ENCODE measurements at places on chromosomes 2 and 18.

GRCh38 chr2:158782616-158783015 lies 12.5 kb upstream of the DAPL1 start:
- no peak for DNase-seq

GRCh38 chr18:24679062-24679461 lies 218.6 kb downstream of the HRH4 start:
- no peak for DNase-seq

- DNase-seq: no peak
Measured at GRCh38 chr2:64472881-64473280, 18.9 kb downstream of the LGALSL start.

GRCh38 chr2:5749347-5749746 lies 57.2 kb downstream of the SOX11 start:
- no peak for DNase-seq

GRCh38 chr2:45452866-45453265 lies 158.2 kb downstream of the SRBD1 start:
- DNase-seq: no peak

- no peak for DNase-seq
Measured at GRCh38 chr18:25123438-25124232, 228.3 kb downstream of the ZNF521 start.

DNA sequence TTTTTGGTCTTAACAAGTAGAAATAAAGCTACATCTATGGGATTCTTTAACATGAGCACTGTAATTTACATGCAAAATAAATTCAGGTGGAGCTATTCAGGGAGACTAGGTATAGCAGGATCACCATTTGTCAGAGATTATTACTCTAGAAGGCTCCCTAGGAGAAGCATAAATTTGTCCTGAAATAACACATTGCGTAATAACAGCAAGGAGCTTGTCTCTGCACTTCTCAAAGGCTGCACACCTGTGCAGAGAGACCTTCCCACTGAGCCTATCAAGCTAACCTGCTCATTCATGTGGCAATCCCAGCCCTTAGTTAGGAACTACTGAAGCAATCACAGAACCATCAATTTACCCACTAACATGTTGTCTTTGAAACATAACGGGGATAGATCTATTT lies 437.4 kb upstream of the MC4R start:
- no peak for DNase-seq

- DNase-seq: no peak
Measured at GRCh38 chr2:200756618-200757321, 54.9 kb upstream of the BZW1 start.

- no peak for DNase-seq
Measured at GRCh38 chr18:31977270-31977872, 34.4 kb upstream of the TRAPPC8 start.

DNA sequence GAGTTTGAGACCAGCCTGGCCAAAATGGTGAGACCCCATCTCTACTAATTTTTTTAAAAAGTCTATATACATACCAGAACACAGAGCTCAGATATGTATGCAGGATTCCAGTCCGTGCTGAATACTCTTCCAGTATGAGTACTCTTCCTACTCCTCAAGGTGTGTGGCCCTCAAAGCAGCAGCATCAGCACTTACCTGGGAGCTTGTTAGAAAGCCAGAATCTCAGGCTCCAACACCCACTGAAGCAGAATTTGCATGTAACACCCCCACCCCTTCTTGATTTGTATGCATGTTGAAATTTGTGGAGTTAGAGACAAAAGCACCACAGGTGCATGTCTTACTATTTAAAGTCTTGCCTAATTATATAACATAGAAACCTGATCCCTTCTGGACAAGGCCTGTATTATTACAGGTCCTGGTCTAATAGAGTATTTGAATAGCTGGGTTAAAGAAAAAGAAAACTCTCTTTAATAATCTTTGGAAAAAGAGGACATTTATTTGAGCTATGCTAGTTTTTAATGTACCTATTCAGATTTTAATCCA lies 50.3 kb upstream of the NFE2L2 start:
- no peak for DNase-seq

DNA sequence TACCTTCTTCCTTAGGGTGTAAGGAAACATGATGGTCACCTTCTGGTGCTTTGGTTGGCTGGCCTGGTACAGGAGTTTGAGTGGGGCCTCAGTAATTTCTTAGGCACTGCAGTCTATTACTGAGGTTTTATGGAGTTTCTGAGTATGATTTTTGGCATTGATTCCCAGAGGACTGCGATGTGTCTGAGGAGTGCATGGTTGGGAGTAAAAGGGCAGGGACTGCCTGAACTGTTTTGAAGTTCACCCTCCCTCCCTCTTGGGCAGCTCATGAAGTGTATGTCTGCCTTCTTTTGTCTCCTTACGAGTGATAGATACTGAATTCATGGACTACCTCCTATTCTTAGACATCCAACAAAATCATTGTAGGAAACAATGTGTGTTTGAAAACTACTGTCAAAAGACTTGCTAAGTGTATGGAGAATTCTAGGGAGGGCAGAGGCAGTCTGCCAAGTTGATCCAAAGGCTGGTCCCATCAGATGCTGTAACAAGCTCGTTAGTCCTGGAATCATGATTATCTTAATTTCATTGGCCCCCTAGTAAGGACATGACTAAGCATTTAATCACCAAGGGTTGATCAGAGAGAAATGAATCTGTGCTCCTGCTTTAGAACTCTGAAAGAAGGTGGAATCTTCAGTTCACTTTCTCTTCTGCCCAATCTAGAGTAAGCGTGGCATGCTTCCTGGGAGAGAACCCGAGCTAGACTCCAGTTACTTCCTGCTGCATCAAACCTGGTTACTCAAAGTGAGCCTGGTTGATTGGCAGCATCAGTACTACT lies 26.5 kb downstream of the LYPD6B start:
- no peak for DNase-seq

DNA sequence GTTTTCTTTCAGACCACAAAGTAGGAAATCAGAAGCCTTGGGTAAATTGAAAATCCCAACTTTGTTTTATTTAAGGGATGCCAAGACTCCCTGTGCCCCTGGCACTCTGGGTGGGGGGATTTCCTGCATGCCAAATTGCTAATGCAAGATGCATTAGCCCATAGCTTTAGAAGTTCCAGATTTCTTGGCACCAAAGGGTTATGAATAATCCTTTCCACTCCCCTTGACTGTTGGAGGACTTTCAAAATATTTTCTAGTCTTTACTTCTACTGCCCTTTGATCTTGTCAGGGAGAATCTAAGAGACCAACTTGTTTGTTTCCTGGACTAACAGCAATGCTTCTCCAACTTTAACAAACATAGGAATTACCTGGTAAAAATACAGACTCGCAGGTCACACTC lies 81.8 kb upstream of the TGIF1 start:
- no peak for DNase-seq

GRCh38 chr18:72867746-72868584 lies at the start of gene NETO1:
NETO1 (minus strand) TSS chr18:72867987; CDS start chr18:72867291, 696 bp downstream.
- no peak for DNase-seq

- no peak for DNase-seq
Measured at GRCh38 chr2:652881-653480, 24.2 kb downstream of the TMEM18 start.

DNA sequence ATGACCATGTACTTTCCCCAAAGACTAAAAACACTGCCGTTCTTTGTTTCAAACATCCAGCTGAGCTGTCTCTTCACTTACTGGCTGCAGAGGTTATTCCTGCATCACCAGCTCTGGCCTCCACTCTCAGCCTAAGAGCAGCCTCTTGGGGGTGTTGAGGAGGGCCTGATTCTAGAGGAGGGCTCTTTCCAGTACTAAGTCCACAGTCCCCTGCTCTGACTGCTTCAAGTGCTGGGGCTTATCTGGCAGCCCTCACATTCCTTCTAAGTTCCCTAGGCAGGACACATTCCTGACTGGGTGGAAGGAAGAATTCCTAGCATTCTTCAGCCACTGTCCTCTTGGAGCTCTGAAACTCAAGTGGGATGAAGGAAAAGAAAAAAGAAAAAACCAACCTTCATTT lies 32.9 kb upstream of the EHBP1 start:
- no peak for DNase-seq

GRCh38 chr2:231294116-231294515 lies 95.7 kb downstream of the ARMC9 start:
- no peak for DNase-seq

- DNase-seq: no peak
Measured at GRCh38 chr2:7437716-7438632, 520.8 kb downstream of the RNF144A start.

DNA sequence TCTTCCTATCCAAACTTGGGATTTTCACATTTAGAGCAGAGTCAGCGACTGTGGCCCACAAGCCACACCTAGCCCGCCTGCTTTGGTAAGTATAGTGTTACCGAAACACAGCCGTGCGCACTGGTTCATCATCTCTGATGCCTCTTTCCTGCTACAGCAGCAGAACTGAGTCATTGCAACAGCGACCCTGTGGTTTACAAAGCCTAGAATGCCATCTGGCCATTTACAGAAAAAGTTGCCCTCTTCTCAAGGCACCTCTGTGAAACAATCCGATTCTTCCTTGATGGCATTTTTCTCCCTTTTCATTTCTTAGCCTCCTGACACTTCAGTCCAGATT lies 10.7 kb upstream of the IAH1 start:
- no peak for DNase-seq

DNA sequence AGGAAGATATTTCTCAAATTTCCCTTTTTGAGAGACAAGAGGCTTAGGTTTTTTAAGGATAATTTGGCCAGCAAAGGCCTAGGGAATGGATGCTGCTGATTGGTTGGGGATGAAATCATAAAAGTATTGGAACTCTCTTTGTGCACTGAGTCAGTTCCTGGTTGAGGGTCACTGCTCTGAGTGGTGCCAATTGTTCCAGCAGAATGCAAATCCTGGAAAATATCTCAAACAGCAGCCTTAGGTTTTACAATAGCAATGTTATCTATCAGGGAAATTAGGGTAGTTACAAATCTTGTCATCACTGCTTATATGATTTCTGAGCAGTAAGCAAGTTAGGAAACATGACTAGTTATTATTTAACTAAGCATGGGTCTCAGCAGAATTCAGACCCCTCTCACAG lies 96.2 kb downstream of the RAD51AP2 start:
- no peak for DNase-seq

- no peak for DNase-seq
Measured at GRCh38 chr2:151381266-151381665, 23.9 kb downstream of the TNFAIP6 start.

GRCh38 chr2:23036629-23037028 lies 348.4 kb upstream of the KLHL29 start:
- DNase-seq: no peak

DNA sequence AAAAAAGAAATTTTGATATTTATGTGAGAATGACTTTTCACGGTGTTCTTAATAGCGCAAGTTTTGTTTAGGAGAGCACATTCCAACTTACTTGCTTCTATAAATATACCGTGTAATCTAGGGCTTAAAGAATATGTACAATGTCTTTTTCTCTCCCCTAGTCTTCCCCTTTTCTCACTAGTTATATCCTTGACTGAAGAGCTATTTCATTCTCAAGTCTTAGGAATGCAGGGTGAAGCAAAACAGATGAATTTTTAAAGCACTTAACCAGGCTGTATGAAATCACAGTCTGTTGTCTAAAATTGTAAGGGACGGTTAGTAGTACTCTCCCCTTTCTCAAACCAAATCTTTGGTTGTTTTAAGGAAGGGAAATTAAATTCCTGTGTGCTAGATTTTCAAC lies 29.6 kb upstream of the SLC30A6 start:
- DNase-seq: no peak

DNA sequence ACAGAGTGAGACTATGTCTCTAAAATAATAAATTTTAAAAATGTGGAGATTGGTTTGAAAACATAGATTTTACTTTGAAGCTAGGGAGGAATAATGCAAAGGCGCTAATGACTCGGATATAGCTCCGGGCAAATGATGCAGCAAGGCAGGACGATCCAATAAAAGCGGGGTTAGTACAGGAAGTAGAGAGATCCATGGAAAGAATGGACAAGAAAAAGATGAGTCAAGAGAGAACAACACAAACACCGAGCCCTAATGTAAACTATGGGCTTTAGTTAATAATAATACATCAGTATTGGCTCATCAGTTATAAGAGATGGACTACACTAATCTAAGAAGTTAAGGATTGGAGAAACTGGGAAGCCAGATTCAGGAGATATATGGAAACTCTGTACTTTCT lies 74.5 kb downstream of the QPCT start:
- DNase-seq: no peak

DNA sequence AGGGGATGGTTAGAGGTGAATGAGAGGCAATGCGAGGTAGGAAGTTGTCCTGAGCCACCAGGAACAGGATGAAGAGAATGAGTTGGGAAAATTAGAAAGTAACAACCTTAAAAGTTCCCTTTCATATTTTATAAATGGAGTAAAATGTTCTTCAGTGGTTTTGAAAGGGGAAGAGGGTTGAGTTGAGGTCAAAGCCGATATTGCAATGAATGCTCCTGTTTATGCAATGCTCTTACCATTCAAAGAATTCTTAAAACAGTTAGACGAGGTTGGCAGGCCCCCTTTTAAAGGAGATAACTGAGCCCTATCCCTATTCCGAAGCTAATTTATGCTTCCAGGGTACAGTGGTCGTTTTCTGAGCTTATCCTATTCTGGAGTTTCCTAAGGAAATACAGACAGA lies 2110.3 kb upstream of the CELF4 start:
- no peak for DNase-seq

- no peak for DNase-seq
Measured at GRCh38 chr2:240375024-240375645, 60.3 kb upstream of the GPC1 start.

GRCh38 chr2:110925479-110925878 lies 193.1 kb downstream of the ACOXL start:
- DNase-seq: no peak

GRCh38 chr2:157931542-157931941 lies 55.4 kb upstream of the ACVR1 start:
- no peak for DNase-seq

- DNase-seq: no peak
Measured at GRCh38 chr18:76463358-76463757, 31.7 kb downstream of the ZNF516 start.

- no peak for DNase-seq
Measured at GRCh38 chr2:174117951-174118930, 130.1 kb downstream of the OLA1 start.

DNA sequence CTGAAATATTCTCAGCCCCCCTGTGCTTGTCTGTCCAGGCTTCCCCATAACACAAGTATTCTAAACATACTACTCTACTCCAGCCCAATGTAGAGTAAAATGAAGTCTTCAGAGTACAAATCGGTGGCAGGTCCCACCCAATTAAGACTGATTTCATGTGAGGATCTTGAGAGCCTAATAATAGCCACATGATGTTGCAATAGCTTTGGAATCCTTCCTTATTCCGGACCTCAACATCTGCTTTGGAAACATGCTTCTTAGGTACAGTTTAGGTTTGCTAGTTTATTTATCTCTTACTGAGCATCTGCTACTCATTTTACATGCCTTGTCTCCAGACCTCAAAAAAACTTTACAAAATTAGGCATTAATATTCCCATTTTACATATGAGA lies 207.3 kb upstream of the RAB6C start:
- no peak for DNase-seq

All from T-helper 22 cell (primary cell).